Tibial nerve (tissue), 4 donors: ENCODE measurements at places on chromosomes 3 and 15. TPM values are rescaled to one million over a fixed set of nuclear protein-coding genes. Genes with fewer than 3 reads are reported as not detected.

The CFAP92 gene
- total RNA-seq, result not detected

- DNase-seq, result no peak
- no peaks in the 10 kb centered on the region for H3K27me3 ChIP-seq
- no peak overlapping the region for H3K4me3 ChIP-seq
Observed at GRCh38 chr15:90837094-90837493, 31.3 kb upstream of the FURIN start.

- H3K27me3 ChIP-seq, result no peaks in the 10 kb centered on the region
- no peaks in the 10 kb centered on the region for H3K36me3 ChIP-seq
- no peak overlapping the region for H3K4me3 ChIP-seq
- DNase-seq, result no peak
- no peak overlapping the region for H3K27ac ChIP-seq
Observed at GRCh38 chr3:57331078-57331610, 38.7 kb upstream of the ASB14 start.

DNA sequence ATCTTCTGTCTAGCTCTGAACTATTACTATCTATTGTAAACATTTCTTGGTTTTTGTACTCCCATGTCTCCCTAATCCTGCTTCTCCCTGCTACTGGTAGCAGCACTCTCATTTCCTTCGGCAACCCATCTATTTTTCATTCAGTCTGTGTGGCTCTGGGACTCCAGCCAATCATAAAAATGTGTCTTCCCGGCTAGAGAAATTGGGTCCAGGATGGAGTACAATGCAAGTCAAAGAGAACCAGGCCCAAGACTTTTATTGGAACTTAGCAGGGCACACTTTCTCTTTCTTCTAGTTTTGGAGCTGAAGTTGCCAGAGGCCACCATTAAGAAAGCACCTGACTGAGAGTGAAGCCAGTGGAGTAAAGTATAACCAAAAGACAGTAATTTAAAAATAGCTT lies 22.8 kb upstream of the ARHGEF26 start:
- H3K4me3 ChIP-seq, result no peak overlapping the region
- no peak overlapping the region for H3K27ac ChIP-seq
- no peaks in the 10 kb centered on the region for H3K36me3 ChIP-seq
- DNase-seq, result no peak
- no peaks in the 10 kb centered on the region for H3K4me1 ChIP-seq
- H3K27me3 ChIP-seq, result no peaks in the 10 kb centered on the region

The SYNPR gene
- total RNA-seq, result not detected

DNA sequence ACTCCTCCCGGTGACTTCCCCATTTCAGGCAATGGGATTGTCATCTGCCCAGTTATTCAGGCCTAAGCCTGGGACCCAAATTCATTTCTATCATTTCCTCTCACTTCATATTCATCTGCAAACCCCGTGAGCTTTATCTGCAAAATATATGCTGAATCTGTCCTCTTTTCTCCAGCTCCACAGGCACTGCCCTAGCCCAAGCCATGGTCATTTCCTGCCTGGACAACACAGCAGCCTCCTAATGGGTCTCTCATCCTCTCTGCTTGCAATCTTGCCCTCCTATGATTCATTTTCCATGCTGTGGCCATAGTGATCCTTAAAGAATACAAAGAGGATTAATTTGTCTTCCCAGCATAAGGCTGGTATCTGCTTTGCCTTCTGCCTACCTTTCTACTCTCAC lies 6.1 kb downstream of the RBP2 start:
- no peak overlapping the region for H3K4me3 ChIP-seq
- H3K27ac ChIP-seq, result no peak overlapping the region

GRCh38 chr15:49088996-49089395 lies 42.8 kb upstream of the SECISBP2L start:
- H3K4me1 ChIP-seq, result no peaks in the 10 kb centered on the region
- no peak overlapping the region for H3K27ac ChIP-seq
- no peak overlapping the region for H3K4me3 ChIP-seq
- H3K36me3 ChIP-seq, result no peaks in the 10 kb centered on the region
- no peaks in the 10 kb centered on the region for H3K27me3 ChIP-seq

- H3K27ac ChIP-seq, result no peak overlapping the region
- H3K36me3 ChIP-seq, result no peaks in the 10 kb centered on the region
- no peak for DNase-seq
- H3K4me3 ChIP-seq, result no peak overlapping the region
- H3K4me1 ChIP-seq, result peaks cover 5% of the 10 kb centered on the region
- no peaks in the 10 kb centered on the region for H3K27me3 ChIP-seq
Observed at GRCh38 chr15:63372753-63373152, 8.9 kb downstream of the CA12 start.
